ENCODE measurements at places on chromosomes 2 and 18.

GRCh38 chr2:70887208-70887549 lies 48.5 kb upstream of the ATP6V1B1 start:
- no peak for DNase-seq

DNA sequence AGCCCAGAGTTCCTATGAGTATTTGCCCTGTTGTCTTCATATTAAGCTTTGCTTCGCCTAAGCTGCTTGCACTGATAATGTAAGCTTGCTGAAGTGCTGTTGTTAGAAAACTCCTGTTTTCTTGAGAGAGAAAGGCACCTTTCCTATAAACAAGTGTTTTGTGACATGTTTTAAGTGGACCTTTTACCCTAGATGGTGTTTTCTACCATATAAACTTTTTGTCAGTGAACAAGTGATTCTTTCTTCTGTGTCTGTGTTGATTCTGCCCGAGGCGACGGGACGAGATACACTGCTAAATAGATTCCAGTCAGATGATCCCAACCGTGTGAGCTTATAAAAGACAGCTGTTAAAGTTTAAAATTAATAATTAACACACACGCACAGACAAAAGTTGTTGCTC lies 24.1 kb downstream of the CABLES1 start:
- DNase-seq = no peak

DNA sequence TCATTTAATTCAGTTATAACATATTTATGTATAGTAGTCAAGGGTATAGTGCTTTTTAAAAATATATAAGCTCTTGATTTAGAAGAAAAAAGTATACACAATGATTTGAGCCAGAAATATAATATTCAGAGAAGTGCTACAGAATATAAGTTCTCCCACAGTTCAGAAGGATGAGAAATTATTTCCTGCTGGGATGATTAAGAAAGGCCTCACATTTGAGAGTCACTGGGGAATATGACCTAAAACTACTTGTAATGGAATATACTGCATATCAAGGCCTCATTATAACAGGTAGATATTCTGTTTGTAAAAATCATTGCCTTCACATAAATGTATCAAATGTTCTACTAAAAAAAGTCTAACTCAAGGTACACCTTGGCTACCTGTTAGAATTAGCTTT lies 203.5 kb downstream of the MBD2 start:
- DNase-seq = no peak

DNA sequence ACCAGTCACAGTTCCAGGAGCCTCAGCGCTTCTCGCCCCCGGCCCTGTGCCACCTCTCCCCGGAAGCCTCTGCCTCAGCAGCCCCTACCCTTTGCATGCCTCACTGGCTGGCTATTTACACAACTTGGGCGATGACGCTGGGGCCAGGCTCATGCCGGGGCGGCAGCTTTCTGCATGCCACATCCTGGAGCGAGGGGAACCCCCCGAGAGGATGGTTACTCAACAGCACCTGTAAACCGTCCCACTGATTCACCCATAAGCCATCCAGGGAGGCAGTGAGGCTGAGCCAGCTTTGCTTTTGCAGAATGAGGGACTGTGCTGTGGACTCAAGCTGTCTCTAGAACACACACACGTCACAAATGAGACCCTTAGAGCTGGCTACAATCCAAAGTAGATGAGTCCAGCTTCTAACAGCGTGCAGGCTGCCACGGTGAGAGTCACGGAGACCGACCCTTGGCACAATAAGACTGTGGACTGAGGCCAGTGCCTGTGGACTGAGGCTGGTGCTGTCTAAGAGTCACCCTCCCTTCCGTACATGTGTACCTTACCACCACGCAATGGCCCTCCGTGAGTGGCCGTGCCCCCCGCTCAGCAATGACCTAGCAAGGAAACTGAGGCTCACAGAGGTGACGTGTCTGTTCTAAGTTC lies 45.6 kb upstream of the ODC1 start:
- peak; percentile 91 for DNase-seq

DNA sequence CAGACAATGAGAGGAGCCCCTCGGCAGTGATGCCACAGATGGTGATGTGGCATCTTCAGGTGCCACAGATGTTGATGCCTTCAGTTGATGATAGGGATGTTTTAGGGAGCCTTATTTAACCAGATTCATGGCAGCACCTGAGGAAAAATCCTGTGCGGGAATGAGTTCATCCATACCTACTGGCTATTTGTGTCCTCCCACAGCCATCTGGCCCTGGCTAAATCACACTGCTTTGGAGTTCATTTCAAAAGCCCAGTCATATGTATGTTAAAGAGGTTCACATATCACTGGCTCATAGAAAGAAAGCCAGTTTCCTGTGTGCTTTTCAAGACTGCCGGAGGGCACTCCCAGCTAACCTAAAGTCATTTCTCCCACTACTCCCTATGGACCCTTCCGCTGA lies 131.3 kb downstream of the MCFD2 start:
- DNase-seq = no peak

GRCh38 chr2:75586971-75587370 lies 26.2 kb upstream of the EVA1A start:
- DNase-seq = no peak

All from CD4-positive, alpha-beta T cell treated with Interleukin-4 for 4 hours (primary cell).